ENCODE measurements at places on chromosomes 3 and 15. TPM values are rescaled to one million over a fixed set of nuclear protein-coding genes. Genes with fewer than 3 reads are reported as not detected.

- H3K27ac ChIP-seq = no peak overlapping the region
- no peak for DNase-seq
- H3K27me3 ChIP-seq = no peaks in the 10 kb centered on the region
- no peak overlapping the region for H3K4me3 ChIP-seq
- no peaks in the 10 kb centered on the region for H3K4me1 ChIP-seq
These were observed 26.0 kb upstream of the GNB5 start for GRCh38 chr15:52217186-52217585.

DNA sequence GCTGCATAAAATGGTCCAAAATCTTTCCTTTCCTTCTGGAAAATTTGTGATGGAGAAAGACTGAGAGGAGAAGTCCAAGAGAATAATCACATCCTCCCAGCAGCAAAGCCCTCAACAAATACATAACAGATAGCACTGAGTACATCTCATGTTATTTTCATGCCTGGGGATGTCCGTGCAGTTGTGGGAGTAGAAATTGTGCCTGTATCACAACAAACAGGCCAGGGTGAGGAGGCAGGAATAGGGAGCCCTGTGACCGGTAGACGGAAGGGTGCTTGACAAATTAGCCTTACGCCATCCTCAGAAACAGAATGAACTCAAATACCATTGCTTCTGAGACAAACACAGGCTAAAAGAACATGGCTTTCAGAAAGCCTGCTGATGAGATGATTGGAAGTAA, 333.2 kb upstream of the UMPS start:
- H3K4me3 ChIP-seq = no peak overlapping the region
- no peak for DNase-seq
- no peaks in the 10 kb centered on the region for H3K4me1 ChIP-seq
- no peak overlapping the region for H3K27ac ChIP-seq
- no peaks in the 10 kb centered on the region for H3K36me3 ChIP-seq

DNA sequence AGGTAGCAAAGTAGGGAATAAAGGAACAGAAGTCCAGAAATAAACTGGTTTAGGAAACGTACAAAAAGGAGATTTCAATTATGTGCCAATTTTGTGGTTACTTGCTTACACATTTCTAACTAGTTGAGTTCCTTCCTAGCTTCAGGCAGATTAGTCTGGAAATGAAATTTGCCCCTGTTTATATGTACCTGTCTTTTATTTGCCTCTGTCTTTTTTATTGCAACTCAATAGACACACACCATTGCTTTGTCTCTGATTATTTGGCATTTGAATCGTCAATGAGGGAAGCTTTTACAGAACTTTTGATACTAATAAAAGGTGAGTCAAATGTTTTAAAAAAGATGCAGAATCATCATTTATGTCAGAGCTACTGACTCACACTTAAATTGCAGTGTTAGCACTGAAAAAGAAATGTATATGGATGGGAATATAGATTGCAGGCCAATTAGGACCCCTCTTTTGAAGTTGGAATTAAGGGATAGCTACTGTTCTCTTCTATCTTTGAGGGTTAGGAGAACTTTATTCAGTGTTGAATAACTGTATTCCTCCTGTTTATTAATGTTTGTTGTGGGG, 60.5 kb downstream of the TRAK1 start:
- no peak overlapping the region for H3K4me3 ChIP-seq
- no peaks in the 10 kb centered on the region for H3K36me3 ChIP-seq
- no peak for DNase-seq
- H3K4me1 ChIP-seq = peaks cover 21% of the 10 kb centered on the region
- no peaks in the 10 kb centered on the region for H3K27me3 ChIP-seq

- no peaks in the 10 kb centered on the region for H3K36me3 ChIP-seq
- no peaks in the 10 kb centered on the region for H3K27me3 ChIP-seq
- peak overlapping the region; percentile 90 for H3K27ac ChIP-seq
These were observed 119.0 kb downstream of the XXYLT1 start for GRCh38 chr3:195151866-195152541.

DNA sequence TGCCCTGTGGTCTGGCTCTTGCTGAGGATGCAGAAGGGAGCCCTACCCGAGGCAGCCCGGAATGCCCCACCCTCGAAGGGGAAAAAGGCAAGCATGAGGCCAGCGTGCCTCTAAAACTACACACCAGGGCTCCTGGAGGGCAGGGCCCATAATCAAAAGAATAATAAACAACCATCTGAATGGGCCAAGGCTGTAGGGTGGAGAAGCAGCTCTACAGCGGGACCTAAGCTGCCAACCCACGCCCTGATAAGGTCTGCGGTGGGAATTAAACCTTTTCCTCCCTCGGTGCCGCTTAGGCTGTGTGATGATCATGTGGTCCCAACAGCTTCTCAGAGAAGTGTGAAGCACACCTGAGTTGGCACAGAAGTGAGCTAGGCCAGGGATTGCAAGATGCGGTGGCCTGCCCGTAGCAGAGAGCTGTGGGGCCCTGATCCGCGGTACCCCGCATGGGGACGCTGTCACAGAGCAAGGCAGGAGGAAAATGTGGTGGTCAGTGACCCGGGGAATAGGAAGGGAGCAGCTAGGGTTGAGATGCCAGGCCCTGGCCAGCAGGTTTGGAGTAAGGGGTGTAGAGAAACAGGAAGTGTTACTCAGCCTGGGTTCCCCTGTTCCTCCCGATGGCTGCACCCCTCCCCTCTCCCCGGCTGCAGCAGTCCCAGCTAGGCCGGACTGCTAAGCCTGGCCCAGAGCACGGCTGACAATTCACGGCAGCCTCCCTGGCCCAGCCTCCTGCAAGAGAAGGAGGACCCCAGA, 1.1 kb upstream of the C15orf62 start:
- H3K4me1 ChIP-seq = no peaks in the 10 kb centered on the region
- peak overlapping the region; percentile 59 for H3K27ac ChIP-seq
- peaks cover 14% of the 10 kb centered on the region for H3K36me3 ChIP-seq
- no peak overlapping the region for H3K4me3 ChIP-seq
- DNase-seq = no peak
- no peaks in the 10 kb centered on the region for H3K27me3 ChIP-seq

DNA sequence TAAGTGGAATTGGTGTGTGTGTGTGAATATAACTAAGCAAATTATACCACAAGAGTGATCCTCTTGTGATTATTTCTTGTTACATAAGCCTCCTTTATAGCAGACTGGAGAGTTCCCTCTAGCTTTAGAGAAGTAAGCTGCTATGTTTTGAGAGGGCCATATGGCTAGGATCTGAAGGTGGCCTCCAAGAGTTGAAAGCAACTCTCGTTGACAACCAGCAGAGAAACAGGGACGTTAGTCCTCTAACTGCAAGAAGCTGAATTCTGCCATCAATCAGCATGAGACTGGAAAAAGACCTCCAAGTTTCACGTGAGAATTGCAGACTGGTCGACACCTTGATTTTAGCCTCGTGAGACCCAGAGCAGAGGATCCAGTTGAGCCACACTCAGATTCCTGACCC, 278.5 kb upstream of the ZNF717 start:
- no peak overlapping the region for H3K4me3 ChIP-seq
- H3K27ac ChIP-seq = no peak overlapping the region
- no peaks in the 10 kb centered on the region for H3K4me1 ChIP-seq
- H3K36me3 ChIP-seq = no peaks in the 10 kb centered on the region

GRCh38 chr15:77975332-77976094, 102.0 kb downstream of the TBC1D2B start:
- peak overlapping the region; percentile 71 for H3K27ac ChIP-seq
- peaks cover 27% of the 10 kb centered on the region for H3K4me1 ChIP-seq
- H3K36me3 ChIP-seq = no peaks in the 10 kb centered on the region
- H3K27me3 ChIP-seq = no peaks in the 10 kb centered on the region
- H3K4me3 ChIP-seq = no peak overlapping the region

DNA sequence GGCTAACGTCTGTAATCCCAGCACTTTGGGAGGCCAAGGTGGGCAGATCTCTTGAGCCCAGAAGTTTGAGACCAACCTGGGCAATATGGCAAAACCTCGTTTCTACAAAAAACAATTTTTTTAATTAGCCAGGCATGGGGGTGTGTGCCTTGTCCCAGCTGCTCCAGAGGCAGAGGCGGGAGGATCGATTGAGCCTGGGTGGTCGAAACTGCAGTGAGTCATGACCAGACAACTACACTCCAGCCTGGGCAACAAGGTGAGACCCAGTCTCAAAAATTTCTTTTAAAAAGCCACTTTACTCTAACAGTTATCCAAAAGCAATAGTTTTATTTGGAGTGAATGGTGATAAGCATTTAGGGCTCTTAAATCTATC, 12.5 kb downstream of the TRIM59 start:
- H3K27ac ChIP-seq = no peak overlapping the region
- H3K4me1 ChIP-seq = no peaks in the 10 kb centered on the region
- no peaks in the 10 kb centered on the region for H3K27me3 ChIP-seq
- peaks cover 28% of the 10 kb centered on the region for H3K36me3 ChIP-seq
- DNase-seq = no peak
- no peak overlapping the region for H3K4me3 ChIP-seq

GRCh38 chr3:156341332-156341731, 213.6 kb downstream of the SSR3 start:
- no peaks in the 10 kb centered on the region for H3K27me3 ChIP-seq
- no peak overlapping the region for H3K27ac ChIP-seq
- H3K36me3 ChIP-seq = no peaks in the 10 kb centered on the region
- H3K4me1 ChIP-seq = no peaks in the 10 kb centered on the region

DNA sequence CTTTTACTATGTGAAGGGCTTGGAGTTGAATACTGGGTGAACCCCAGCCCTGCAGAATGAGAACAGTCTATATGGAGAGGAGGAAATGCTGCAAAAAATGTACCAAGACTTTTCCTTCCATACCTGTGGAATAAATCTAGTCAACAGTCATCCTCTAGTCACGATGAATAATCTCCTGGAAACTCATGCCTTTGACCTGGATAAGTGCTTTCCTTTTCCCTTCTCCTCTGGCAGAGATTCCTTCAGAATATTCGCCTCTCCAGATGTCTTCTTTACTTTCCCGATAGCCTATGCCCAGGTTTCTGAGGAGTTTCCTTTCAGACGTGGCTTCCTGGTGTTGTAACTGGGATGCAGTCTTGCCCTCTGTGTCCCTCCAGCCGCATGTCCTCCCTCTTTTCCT, 28.1 kb downstream of the CCNL1 start:
- no peaks in the 10 kb centered on the region for H3K36me3 ChIP-seq
- no peak overlapping the region for H3K4me3 ChIP-seq
- DNase-seq = no peak
- no peak overlapping the region for H3K27ac ChIP-seq
- peaks cover 46% of the 10 kb centered on the region for H3K4me1 ChIP-seq
- H3K27me3 ChIP-seq = no peaks in the 10 kb centered on the region

DNA sequence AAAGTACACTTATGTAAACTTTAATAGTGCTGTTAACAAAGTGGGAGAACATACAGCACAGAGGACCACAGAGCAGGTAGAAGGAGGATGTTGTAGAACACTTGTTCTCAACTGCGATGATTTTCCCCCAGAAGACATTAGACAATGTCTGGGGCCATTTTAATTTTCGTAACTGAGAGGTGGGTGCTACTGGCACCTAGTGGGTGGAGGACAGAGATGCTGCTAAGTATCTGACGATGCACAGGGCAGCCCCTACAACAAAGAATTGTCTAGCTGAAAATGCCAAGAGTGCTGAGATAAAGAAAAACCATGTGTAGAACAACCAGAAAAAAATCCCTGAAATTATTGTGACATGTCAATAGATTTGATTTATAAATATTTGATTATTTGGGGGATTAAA, 5.0 kb upstream of the KBTBD8 start:
- H3K27me3 ChIP-seq = no peaks in the 10 kb centered on the region
- H3K36me3 ChIP-seq = no peaks in the 10 kb centered on the region
- no peak for DNase-seq
- H3K4me3 ChIP-seq = no peak overlapping the region

GRCh38 chr3:78988324-78988723, 779.5 kb downstream of the ROBO1 start:
- no peak overlapping the region for H3K4me3 ChIP-seq
- no peaks in the 10 kb centered on the region for H3K36me3 ChIP-seq
- no peak overlapping the region for H3K27ac ChIP-seq
- H3K27me3 ChIP-seq = no peaks in the 10 kb centered on the region
- DNase-seq = no peak
- peaks cover 14% of the 10 kb centered on the region for H3K4me1 ChIP-seq

GRCh38 chr3:101154401-101154800, 161.2 kb upstream of the ABI3BP start:
- H3K27ac ChIP-seq = no peak overlapping the region
- H3K36me3 ChIP-seq = no peaks in the 10 kb centered on the region
- no peak for DNase-seq

GRCh38 chr15:90956274-90957030, 1.8 kb downstream of the RCCD1 start:
- peaks cover 56% of the 10 kb centered on the region for H3K4me1 ChIP-seq
- peaks cover 31% of the 10 kb centered on the region for H3K36me3 ChIP-seq
- peak overlapping the region; percentile 50 for H3K4me3 ChIP-seq
- DNase-seq = peak; percentile 87

- DNase-seq = no peak
- H3K4me1 ChIP-seq = no peaks in the 10 kb centered on the region
- no peak overlapping the region for H3K27ac ChIP-seq
- no peaks in the 10 kb centered on the region for H3K27me3 ChIP-seq
These were observed 120.5 kb downstream of the POLR2M start for GRCh38 chr15:57827021-57827420.

DNA sequence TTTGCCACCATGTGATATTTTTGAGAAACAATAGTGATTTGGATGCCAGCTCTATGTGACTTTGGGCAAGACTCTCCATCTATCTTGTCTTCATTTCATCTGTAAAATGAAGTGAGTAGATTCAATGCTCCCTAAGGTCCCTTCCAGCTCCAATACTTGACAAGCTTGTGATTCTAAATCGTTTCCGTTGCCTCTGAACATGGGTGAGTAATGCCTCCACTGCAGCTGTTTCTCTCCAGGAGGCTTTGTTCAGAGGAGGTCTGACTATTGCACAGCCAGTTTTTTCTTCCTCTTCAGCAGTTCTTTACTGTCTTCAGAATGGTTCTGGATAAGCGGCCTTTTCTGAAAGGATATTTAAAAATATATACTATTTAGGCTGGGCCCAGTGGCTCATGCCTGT, 14.8 kb upstream of the TMOD3 start:
- H3K27me3 ChIP-seq = no peaks in the 10 kb centered on the region
- no peak overlapping the region for H3K27ac ChIP-seq
- H3K4me3 ChIP-seq = no peak overlapping the region

DNA sequence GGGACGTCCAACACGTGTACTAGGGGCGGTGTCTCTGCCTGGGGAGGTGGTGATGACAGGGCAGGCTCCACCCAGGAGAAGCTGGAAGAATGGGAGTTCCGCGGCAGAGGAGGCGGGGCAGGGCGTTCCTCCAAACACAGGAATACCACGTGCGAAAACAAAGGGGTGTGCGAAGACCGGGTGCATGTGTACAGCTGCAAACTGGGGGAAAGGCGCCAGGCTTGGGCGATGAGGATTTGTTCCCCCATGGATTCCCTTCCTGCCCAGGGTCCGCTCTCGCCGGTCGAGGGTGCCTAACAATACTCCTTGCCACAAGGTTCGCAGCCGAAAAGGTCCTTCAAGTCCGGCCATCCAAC, 500 bp upstream of the ZSCAN2 start:
- H3K27me3 ChIP-seq = no peaks in the 10 kb centered on the region
- H3K27ac ChIP-seq = peak overlapping the region; percentile 84
- H3K4me1 ChIP-seq = peaks cover 10% of the 10 kb centered on the region
- DNase-seq = peak; percentile 92

The PDZRN3 gene
- total RNA-seq = 204 TPM

The GOLGA8G gene
- total RNA-seq = not detected

The RAD18 gene
- 25.8 TPM for total RNA-seq

The CKMT1A gene
- 1.8 TPM for total RNA-seq

The FAM81A gene
- 2.1 TPM for total RNA-seq

The FILIP1L gene
- 42.5 TPM for total RNA-seq

The TRPC1 gene
- total RNA-seq = 31.0 TPM

The EHHADH gene
- 3.8 TPM for total RNA-seq

The RLBP1 gene
- total RNA-seq = 6.6 TPM
